Fibroblast of skin of scalp (primary cell): ENCODE measurements at places on chromosomes 7 and 10.

GRCh38 chr10:18886102-18886501 lies 162.5 kb upstream of the MALRD1 start:
- DNase-seq, result no peak

DNA sequence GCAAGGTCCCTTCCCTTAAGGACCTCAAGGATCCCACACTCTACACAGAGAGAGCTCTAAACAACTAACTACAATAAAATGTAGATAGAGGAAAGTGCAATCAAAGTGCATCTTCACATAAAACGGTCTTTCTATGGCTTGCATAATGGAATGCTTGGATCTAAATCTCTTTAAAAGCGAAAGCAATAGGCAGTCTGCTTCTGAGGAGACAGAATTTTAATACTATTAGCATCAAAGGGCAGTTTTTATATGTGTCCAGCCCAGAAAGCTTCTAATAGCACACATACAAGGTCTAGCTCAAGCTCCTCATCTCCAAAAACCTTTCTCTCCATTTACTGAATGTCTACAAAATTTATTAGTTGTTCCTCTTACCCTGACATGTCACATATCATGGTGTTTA lies 101.5 kb upstream of the C1GALT1 start:
- no peak for DNase-seq

DNA sequence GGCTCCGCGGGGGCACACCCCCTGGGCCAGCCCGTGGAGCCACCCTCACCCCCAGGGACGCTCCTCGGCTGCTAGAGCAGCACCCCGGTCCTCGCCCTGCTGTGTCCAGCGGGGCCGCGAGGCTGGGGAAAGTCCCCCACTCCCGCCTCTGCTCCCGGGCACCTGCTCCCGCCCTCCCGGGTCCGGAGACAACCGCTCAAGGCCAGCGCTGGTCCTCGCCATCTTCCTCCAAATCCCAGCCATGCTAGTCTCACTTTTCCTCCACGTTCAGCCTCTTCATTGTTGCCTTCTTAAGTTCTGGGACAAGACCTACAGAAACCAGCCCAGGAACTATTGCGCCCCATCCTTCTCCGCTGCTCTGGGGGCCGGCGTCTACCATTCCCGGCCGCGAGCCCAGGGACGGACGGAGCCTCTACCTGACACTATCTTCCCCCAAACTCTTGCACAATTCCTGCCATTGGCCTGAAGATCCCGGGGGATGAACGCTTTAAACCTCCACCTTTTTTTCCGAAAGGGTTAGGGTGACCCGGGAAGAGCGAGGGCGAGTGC lies 4.8 kb upstream of the KCP start:
- no peak for DNase-seq

DNA sequence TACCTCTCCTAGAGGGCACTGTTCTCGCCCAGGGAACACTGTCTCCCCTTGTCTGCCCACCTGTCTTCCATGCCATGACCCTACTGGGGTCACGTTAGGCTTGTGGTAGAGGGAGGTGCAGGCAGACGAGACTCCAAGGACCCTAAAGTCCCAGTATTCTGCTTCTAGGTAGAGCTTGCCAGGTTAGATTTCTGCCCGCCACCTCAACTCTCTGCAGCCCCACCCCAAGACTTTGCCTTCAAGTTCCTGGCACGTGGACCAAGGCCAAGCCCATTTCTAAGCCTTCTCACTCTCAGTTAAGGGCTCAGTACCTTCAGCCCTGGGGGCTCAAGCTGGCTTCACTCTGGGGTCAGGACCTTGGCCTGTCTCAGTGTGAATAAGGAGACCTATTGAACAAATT lies 16.1 kb downstream of the PRKAG2 start:
- no peak for DNase-seq

DNA sequence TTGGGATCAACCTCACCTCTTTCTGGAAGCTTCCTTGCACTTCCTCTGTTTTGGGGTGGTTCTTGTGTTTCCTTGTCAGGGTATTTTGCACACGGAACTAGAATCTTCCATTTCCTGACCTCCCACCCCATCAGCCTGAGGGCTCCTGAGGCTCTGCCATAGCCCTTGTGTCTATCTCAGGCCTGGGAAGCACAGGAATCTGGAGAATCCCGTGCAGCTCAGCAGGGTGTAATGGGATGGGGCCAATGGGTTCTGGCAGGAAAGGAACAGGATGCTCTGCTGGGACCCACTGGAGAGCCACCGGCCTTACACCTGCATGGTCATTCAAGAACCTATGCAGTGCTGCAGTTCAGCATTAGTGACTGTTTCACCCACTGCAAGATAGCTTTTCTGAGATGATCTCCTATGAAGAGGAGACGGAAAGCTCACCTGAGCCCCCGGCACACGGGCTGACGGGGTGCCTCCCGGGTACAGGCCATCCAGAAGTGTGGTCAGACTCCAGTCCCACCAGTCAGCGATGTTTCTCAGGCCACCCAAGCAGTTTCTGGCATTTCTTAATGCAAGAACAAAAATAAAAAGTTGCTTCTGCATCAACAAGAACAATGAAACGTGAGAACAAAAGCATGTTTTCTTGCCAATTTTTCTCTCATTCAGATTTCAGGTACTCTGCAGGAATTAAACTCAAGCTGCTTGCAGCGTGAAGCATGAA lies 133.2 kb downstream of the PKD1L1 start:
- peak; percentile 52 for DNase-seq

- no peak for DNase-seq
Measured at GRCh38 chr10:100569687-100570481, 34.1 kb downstream of the HIF1AN start.

DNA sequence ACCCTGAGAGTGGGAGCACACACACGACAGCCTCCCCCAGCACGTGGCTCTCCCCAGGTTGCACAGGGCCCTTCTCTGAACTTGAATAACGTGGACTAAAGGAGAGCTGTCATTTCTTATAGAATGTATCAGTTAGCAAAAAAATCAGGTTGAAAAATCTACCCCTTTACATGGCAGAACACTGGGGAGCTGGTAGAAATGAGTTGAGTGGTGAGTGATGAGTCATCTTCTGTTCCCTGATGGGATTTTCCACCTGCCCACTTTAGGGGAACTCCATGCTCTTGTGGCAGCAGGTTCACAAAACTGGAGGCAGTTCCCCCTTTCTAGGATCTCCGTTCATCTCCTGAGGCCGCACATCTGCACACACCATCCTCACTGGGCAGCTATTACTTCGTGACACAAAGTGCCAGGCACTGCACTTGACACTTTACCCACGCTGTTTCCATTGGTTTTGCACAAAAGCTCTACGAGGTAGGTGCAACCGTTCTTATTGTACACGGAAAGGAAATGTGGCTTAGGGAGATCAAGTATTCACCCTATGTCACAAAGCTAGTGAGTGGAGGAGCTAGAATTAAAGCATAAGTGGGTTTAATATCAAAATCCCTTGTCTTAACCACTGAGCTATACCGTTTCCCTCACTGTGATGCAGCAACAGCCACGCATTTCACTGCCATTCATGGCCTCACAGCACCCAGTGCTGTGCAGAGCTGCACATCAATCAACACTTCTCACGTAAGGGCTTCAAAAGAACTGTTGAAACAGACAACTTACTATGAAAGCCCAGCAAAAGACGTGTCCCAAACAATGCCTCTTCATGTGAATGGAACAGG lies 80.2 kb downstream of the RNF216 start:
- no peak for DNase-seq

DNA sequence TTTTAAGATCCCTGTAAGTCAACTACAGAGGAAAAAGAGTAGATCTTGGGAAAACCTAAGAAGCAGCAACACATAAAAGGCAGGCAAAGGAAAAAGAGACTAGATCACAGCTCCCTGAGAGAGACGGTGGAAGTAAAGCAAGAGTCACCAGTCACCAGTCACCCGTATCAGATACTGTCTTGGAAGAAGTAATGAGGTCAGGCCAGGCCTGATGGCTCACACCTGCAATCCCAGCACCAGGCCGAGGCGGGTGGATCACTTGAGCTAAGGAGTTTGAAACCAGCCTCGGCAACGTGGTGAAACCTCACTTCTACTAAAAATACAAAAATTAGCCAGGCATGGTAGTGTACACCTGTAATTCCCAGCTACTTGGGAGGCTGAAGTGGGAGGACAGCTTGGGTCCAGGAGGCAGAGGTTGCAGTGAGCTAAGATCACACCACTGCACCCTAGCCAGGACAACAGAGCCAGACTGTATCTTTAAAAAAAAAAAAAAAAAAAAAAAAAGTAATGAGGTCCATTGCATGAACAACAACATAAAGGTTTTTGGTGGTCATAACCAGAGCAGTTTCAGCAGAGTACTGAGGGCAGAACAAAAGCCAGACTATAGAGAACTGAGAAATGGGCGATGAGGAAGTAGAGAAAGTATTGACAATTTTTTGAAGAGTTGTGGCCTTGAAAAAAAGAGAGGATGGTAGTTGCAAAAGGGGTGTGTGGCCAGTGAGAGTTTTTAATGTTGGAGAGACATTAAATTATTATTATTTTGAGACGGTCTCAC lies 16.9 kb downstream of the ZNF713 start:
- DNase-seq, result no peak

DNA sequence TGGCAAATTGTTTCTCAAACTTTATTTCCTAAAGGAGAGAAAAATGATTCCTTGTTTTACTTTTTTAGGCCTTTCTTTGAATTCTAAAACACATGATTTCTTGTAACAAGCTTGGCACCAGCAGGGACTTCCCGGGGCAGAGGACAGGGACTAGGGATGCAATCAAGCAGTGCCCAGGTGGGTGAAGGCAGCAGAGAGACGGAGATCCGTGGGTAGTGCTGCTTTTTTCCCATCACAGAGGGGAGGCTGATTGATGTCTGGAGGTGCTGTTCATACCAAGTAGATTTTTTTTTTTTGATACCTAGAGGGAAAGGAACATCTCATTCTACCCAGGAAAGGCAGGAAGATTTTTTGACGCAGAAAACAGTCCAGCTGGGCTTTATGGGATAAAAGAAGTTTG lies 91.9 kb downstream of the FAM171A1 start:
- no peak for DNase-seq
